ENCODE measurements at places on chromosomes 11 and 22.

DNA sequence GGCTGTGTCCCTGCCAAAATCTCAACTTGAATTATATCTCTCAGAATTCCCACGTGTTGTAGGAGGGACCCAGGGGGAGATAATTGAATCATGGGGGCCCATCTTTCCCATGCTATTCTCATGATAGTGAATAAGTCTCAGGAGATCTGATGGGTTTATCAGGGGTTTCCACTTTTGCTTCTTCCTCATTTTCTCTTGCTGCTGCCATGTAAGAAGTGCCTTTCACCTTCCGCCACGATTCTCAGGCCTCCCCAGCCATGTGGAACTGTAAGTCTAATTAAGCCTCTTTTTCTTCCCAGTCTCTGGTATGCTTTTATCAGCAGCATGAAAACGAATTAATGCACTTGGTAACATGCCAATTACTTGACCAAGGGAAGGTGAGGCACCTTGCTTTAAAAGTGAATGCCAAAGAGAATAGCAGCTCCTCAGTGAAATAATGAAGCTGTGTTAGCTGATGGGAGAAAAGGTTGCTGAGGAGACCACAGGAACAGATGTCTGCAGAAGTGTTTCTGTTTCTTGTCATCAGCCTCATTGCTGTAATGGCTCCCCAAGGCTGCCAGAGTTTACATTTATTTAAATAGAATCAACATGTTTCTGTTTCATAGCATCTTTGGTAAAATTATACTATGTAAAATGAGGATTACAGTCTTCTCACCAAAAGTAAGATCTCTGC is 89.0 kb upstream of the CD44 start:
- no peak for DNase-seq

GRCh38 chr11:4748438-4748837 is 21.3 kb downstream of the OR51F1 start:
- DNase-seq = no peak

- no peak for DNase-seq
Measured at GRCh38 chr11:69691463-69691862, 12.4 kb downstream of the FGF19 start.

- DNase-seq = no peak
Measured at GRCh38 chr11:22928207-22928917, 68.1 kb upstream of the CCDC179 start.

DNA sequence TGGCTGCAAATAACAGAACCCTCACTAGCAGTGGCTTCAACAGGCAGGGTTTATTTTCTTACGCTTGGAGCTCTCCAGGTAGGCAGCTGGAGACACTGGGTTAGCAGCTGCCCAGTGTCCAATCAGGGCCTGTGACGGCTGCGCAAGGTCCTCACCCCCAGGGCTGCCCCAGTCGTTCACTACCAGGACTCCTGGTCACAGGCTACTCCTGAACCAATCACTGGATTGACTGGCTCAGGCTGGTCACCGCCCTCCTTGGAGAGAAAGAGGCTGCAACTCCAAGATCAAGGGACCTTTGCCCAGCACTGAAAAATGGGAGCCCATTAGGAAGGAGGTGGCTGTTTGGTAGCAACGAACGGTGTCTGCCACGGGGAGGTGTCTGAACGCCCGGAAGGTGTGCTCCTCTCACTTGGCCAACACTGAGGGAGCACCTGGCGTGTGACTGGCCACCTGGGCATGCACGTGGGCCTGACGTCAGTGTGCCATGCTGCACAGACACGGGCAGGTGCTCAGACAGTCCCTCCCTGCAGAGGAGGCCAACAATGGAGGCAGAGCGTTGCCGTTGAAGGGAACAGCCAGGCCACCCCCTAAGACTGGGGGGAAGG is 5.1 kb downstream of the ARSA start:
- peak; percentile 34 for DNase-seq

DNA sequence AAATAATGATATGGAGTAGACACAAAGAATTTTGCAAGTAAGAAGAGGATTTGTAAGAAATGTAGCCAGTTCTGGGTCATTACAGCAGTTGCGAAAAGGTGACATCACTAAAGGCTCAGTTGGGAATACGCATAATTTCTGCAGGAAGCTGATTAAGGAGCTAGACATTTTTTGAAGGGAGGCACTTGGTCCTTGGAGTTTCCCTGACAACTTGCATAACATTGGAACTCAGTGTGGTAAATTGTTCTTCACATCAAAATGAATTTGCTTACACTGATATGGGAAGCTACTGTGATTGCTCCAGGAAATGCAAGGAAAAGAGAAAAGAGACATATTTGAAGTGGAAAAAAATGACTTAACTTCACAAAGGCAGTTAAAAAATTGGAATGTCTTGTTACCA is 626.1 kb downstream of the NELL1 start:
- DNase-seq = no peak

DNA sequence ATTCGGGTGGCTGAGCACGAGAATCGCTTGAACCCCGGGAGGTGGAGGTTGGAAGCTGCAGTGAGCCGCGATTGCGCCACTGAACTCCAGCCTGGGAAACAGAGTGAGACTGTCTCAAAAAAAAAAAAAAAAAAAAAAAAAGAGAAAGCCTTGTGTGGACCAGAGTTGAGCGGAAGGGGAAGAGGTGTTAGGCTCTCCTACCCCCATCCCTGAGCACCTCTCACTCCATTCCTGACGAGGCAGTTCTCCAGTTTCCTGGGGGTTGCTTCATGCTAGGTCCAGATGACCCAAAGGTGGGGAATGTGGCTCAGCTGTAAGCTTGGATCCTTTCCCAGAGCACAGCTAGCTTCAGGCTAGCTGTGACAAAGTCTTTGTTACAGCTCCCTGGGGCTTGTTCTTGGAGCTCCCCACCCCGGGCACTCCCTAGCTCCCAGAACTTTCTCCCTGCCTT is 8.8 kb upstream of the DNAL4 start:
- peak; percentile 93 for DNase-seq

GRCh38 chr11:131858505-131858904 is 488.1 kb downstream of the NTM start:
- DNase-seq = no peak

- peak; percentile 98 for DNase-seq
Measured at GRCh38 chr22:41280065-41280464, 5.9 kb downstream of the RANGAP1 start.

Data from epithelial cell of prostate (primary cell).